GM12878 (cell line): ENCODE measurements at places on chromosomes 2 and 18.

- no peak for DNase-seq
Measured at GRCh38 chr2:233901367-233901766, 15.8 kb upstream of the TRPM8 start.

DNA sequence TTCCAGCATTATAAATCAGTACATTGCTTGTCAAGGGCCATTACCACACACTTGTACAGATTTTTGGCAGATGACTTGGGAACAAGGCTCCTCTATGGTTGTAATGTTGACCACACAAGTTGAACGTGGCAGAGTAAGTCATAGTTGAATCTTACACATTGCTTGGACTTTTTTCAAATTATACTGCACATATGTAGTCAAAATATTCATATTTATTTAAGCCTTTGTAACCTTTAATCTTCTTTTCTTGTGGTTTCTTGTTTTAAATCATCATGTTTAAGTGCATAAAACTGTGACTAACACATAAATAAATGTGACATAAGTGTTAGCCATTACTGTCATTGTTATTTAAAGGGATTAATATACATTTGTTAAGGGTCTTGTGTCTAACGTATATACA, 52.1 kb upstream of the EPB41L5 start:
- no peak for DNase-seq

DNA sequence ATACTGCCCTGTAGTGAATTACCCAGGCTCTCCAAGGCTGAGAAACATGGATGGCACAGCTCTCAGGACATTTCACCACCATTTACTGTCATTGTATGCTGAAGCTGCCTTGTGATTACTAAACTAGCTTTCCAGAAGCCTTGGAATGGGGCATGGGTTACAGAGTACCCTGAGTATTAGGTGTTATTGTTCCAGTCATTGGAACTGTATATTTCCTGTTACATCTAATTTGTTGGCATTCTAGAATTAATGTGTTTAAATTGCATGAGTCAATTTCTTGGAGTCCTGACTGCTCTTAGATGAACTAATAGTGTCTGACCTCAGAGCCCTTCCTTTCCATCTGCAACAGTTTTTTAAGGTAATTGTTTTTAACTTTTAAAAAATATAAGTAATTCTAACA, 9.0 kb downstream of the DGUOK start:
- DNase-seq, result no peak

DNA sequence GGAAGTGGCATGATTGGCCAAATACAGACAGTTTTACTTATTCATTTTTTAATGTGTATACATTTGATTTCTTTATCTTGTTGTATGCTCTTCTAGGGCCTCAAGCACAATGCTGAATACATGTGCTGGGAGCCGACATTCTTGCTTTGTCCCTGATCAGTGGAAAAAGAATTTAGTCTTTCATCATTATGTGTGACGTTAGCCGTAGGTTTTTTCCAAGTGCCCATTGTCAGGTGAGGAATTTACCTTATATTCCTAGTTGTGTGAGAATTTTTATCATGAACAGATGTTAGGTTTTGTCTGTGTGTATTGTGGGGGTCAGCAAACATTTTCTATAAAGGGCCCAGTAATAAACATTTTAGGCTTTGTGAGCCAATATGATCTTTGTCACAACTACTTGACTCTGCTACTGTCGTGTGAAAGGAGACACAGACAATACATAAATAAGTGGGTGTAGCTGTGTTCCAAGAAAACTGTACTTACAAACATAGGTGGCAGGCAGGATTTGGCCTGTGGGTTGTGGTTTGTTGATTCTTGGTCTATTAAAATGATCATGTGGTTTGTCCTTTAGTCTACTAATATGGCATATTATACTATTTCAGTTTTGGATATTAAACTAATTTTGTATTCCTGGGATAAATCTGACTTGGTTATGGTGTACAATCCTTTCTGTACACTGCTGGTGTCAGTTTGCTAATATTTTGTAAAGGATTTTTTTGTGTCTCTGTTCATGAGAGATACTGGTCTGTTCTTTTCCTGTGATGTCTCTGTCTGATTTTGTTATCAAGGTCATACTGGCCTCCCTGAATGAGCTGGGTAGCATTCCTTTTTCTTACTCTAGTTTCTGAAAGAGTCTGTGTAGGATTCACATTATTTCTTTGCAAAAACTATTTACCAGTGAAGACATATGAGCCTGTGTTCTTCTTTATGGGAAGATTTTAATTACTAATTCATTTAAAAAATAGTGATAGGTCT, 132.2 kb upstream of the SMAD7 start:
- no peak for DNase-seq

GRCh38 chr2:25043241-25043867, 1.5 kb downstream of the EFR3B start:
- DNase-seq, result no peak
